Germinal center (tissue), 1 donor: ENCODE measurements at places on chromosomes 11 and 22.

DNA sequence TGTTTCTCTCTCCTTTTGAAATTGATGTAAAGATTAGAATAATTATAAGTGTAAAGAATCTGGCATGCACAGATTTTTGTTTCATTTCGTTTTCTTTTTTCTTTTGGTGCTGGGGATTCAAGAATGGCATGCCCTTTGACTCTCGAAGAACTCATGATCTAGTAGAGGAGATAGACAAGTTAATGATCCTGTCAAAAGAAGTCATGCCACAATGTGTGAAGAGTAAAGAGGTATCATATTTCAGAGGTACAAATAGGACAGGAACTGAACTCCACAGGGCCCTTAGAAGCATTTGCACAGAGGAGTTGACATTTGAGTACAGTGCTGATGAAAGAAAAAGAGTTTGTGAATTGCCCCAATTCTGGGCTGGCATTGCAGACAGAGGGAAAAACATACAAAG is 708.0 kb upstream of the ARHGAP42 start:
- DNase-seq = no peak

GRCh38 chr11:22115470-22116029 is 77.3 kb upstream of the ANO5 start:
- DNase-seq = no peak

GRCh38 chr11:3782963-3783362 is 14.4 kb downstream of the NUP98 start:
- no peak for DNase-seq

DNA sequence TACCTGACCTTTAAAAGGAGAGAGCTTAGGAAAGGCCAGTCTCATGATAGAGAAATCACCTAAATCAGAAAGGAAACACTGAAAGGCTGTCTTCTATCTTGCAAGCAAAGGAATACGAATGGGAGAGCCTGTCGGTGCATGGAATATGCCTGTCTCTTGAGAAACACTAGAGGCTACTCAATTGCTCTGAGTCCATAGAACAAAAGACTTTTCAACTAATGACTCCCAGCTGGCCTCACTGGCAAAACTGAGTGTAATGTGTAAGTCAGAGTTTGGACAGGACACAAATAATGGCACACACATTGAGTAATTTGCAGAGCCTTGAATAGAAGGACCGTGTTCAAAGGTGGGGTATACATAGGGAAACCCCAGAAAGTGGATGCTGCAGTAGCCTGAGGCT is 171.0 kb upstream of the ARHGAP20 start:
- DNase-seq = no peak

- DNase-seq = no peak
Observed at GRCh38 chr22:49936973-49937757, 18.7 kb downstream of the CRELD2 start.
